ENCODE measurements at places on chromosomes 5 and 9.

- no peak for DNase-seq
Observed at GRCh38 chr9:75132244-75132643, 43.9 kb downstream of the OSTF1 start.

DNA sequence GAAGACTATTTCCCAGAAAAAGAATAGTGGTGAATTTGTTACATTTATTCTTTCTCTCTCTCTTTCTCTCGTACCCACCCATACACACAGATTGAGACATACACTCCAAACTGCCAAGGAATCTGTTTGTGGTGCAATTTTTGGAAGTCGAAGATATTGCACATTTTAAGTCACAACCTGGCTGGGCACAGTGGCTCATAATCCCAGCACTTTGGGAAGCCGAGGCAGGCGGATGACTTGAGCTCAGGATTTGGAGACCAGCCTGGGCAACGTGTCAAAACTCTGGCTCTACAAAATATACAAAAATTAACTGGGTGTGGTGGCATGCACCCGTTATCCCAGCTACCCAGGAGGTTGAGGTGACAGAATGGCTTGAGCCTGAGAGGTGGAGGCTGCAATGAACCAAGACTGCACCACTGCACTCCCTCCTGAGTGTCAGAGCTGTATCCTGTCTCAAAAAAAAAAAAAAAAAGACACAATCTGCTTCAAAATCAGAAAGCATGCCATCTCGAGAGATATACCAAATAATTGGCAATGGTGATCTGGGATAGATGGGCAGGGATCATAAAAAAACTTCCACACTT is 19.2 kb upstream of the PLIN2 start:
- no peak for DNase-seq

DNA sequence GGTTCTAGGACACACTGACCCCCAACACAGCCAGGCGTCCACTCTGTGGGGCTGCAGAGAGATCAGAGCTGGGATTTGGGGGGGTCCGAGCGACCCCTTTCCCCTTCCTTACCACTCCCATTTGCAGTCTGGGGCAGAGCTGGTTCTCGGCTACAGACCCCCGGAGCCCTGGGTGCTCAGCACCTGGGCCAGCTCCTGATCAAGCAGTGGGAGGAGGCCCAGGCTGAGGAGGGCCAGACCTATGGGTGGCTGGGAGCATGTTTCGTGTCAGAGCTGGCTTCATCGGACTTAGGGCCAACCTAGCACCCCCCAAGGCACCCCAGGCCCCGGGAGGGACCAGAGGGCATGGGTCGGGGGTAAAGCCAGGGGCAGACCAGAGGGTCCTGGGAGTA is 7.6 kb downstream of the GRIN1 start:
- no peak for DNase-seq

DNA sequence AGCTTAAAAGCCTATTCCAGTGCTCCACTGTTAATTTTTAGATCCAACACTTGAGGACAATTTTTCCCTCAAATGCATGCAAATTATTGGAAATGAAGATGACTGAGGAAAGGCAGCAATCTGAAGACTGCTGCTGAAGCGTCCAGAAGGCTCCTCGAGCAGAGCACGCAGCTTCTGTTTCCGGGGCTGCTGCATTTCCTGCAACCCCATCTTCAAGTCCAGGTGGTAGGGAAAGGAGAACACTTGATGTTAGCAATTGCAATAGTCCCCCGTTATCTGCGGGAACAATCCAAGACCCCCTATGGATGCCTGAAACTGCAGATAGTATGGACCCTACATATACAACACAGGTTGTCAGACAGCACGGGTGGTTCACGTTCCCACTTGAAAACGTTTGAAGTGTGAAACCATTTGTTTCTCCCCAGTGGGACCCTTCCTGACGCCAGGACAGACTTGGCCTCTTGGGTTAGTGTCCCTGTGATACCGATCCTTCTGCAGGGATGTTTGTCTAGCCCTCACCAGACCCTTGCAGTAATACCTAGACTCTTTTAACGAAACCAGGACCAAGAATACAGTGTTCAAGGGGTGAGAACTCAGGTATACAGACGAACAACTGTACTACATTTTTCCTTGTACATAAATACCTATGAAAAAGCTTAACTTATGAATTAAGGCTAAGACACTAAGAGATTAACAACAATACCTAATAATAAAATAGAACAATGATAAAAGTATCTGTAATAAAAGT is 152.3 kb downstream of the HSD17B3 start:
- DNase-seq: no peak

- no peak for DNase-seq
Observed at GRCh38 chr5:100761192-100761591, 141.9 kb downstream of the ST8SIA4 start.

DNA sequence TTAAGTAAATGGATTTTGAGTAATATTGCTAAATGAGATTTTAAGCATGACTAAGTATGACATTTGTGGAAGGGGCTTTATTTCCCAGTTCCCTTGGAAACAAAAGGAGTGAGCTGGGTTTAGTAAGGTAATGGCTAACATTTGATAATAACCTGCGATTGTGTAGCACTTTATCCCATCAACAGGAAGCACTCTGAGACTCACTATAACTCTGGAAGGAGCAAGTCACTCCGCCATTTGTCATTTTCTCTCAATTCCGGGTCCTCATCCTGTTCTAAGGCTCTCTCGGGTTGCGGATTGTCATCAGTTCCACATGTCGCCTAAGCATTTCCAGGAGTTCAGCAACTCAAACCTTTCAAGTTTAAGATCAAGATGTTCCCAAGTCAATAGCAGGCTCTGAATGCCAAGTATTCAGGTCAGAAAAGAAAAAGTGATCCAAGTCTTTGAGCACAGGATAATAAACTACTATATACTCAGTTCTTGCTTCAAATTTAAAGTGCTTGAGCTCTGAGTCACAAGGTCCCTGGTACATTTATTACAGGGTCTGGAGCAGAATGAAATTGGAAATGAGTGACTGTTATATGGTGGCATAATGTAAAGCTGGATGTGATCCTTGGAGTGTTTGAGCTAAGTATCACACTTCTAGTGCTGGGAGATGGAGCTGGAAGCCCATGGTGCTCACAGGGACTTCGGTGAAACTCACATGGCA is 39.3 kb downstream of the CAPSL start:
- DNase-seq: no peak

- DNase-seq: peak; percentile 17
Observed at GRCh38 chr9:20997503-20998076, 33.9 kb downstream of the HACD4 start.

GRCh38 chr9:100432736-100433135 is 5.8 kb downstream of the MSANTD3 start:
- no peak for DNase-seq

DNA sequence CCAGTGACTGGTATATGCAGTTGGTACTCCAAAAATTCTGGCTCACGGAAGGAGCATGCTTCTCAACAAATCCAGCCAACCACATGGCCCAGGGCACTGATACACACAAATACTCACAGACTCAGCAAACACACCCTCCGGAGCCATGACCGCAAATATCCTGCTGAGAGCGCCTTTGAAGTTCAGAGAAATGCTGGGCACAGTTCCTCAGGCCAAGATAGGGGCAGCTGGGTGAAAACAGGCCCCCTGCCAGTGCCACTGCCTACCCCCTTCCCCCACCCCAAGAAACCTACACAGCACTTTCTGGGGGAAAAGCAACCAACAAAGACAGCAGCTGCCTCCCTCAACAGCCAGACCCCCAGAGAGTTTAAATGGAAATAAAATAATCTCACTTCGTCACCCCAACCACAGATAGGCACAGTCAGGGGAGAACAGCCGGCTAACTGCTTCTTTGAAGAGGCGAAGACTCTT is 120.0 kb downstream of the C5orf15 start:
- no peak for DNase-seq

Data from Kasumi-1 (cell line).